G401 (cell line): ENCODE measurements at places on chromosomes 4 and X. TPM values are rescaled to one million over a fixed set of nuclear protein-coding genes. Genes with fewer than 3 reads are reported as not detected.
A peak's percentile ranks its signal among the peaks of the same experiment; 100 is the strongest.

DNA sequence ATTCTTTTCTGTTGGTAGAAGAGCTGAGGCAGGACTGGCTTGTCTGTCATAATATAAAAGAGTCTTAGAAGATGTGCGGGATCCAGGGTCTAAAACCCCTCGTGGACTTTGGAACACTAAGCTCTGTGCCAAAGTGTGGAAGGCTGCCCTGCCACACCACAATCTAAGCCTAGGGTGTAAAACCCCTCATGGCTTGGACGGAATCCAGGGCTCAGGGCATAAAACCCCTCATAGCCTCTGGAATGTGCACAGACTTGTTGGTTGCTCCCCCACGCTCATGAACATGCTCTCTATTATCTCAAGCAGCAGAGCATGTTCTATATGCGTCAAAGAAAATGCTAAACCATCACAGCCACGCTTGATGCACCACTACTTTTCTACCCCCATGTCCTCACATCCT, 483.6 kb downstream of the GABRG1 start:
- no peak for DNase-seq

DNA sequence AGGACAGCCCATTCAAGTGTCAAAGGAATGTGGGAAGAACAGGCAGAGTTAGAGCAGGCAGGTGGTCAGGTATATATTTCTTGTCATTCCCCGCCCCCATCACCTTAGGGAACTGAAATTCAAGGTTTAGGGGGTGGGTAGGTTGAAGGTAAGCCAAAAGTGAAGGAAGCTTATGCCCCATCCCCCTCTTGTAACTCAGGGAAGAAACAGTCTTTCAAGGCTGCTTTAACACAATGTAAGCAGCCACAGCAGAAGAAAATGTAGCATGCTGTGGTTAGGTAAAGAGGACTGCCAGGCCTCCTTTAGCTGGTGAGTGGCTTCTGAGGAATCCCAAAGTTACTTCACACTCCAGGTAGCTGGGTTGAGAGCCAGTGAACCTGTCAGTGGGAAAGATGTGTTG, 122.3 kb downstream of the RS1 start:
- no peak for DNase-seq

GRCh38 chrX:926991-927390, 285.5 kb downstream of the CRLF2 start:
- DNase-seq, result no peak

DNA sequence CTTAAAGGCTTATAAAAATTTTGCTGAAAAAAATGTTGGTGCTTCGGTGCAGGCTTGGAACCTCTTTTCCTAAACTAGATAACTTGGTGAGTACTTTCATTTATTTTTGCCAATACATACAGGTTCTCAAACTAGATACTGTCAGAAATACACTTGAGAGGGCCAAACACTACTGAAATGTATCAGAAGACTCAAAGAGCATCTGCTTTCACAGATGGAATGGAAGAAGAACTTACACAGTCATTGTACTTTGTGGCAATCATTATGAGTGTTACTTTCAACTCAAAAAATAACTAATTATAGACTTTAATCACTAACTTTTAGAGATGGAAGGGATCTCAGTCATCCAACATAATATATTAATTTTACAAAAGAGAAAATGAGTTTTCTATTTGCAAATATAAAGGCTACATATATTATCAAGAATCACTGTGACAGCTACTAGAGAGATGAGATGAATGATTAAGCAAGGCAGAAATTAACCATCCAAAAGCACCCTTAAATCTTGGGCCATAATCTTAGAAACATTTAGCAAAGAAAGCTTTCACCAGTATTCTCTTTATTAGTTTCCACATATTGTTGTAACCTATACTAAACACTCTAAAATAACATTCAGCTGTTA, 1.0 kb downstream of the ENAM start:
- DNase-seq, result no peak

DNA sequence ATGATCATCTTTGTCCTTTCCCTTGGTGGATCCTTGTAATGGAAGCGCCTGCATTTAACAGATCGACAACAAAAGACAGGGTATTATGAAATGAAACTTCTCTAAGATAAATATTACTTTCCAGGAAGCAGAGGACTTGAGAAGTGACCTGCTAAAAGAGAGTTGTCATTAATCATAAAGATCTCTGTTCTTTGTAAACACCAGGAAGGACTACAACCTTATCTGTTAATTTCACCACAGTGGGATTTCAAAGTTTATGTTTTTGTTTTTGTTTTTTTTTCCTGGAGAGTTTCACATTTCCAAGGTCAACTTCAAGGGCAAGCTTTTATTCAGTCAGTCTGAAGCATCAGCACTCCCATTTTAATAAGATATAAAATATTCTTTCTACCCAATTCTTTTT, 170.9 kb downstream of the RCHY1 start:
- DNase-seq, result no peak

Gene IL21
- total RNA-seq, result not detected in 2 replicates

Gene GABRA4
- total RNA-seq, result not detected in 2 replicates

Gene OTUD6A
- not detected in 2 replicates for total RNA-seq

GRCh38 chr4:12123707-12124106, 695.0 kb upstream of the HS3ST1 start:
- no peak for DNase-seq

Gene MAGEC3
- total RNA-seq, result not detected in 2 replicates

GRCh38 chr4:7987148-7987989, 47.7 kb upstream of the AFAP1 start:
- DNase-seq, result peak; percentile 83

DNA sequence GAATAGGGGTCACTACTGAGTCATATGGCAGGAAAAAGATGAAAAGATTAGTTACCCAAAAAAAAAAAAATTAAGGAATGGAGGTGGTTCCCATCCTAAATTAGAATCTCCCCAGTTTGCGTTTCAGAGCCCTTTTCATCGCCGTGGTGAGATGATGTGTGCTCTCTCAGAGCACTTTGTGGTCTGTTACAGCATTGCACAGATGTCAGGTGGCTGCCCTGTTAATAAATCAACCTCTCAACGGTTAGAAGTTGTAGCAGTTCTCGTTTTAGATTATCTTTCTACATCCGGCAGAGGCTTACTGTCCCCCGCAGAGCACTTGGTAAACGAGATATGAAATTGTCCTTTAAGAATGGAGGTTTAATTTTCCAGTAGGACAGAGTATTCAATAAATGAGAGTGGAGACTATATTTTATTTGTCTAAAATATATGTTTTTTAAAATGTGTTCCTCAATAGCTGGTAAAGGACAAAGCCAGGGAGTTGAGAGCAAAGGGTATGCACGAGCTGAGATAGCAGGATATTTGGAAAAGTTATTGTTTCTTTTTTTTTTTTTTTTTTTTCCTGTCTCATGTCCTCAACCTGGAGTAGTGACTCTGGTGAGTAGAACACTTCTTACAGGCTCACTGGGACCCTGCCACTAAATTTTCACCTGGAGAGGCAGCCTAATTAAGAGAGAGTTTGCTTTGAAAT, 26.9 kb downstream of the AFF1 start:
- DNase-seq, result no peak

- no peak for DNase-seq
Observed at GRCh38 chr4:140720387-140721304, 35.5 kb downstream of the TBC1D9 start.

- no peak for DNase-seq
Observed at GRCh38 chrX:12497832-12498591, 293.2 kb upstream of the PRPS2 start.

- no peak for DNase-seq
Observed at GRCh38 chr4:106700321-106700720, 331.7 kb upstream of the GIMD1 start.

GRCh38 chr4:95660719-95661118, 111.9 kb upstream of the UNC5C start:
- no peak for DNase-seq

DNA sequence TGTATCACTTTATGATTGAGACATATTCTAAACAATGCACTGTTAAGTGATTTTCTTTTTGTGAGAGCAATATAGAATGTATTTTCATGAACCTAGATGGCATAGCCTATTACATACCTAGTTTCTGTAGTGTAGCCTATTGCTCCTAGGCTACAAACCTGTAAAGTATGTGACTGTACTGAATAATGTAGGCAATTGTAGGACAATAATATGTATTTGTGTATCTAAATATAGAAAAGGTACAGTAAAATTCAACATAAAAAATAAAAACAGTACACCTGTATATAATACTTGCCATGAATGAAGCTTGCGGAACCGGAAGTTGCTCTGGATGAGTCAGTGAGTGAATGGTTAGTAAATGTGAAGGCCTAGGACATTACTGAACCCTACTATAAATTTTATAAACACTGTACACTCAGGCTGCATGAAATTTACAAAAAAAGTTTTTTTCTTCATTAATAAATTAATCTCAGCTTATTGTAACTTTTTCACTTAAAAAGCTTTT, 106.7 kb downstream of the VSIG4 start:
- DNase-seq, result no peak

Gene GSX2
- total RNA-seq, result 6.8 and 12.8 TPM in 2 replicates

DNA sequence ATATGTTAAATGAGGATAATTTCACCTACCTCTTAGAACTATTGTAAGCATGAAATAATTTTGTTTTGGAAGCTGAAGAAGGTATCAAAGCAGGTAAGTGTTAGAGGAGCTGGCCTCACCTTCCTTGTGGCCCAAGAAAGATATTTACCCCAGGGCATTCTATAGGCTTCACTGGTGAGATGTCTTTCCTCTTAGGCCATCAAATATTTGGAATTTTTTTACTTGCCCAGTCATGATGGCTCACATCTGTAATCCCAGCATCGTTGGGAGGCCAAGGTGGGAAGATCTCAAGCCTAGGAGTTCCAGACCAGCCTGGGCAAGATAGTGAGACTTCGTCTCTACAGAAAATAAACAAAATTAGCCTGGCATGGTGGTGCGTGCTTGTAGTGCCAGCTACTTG, 6.1 kb upstream of the SMS start:
- DNase-seq, result no peak

DNA sequence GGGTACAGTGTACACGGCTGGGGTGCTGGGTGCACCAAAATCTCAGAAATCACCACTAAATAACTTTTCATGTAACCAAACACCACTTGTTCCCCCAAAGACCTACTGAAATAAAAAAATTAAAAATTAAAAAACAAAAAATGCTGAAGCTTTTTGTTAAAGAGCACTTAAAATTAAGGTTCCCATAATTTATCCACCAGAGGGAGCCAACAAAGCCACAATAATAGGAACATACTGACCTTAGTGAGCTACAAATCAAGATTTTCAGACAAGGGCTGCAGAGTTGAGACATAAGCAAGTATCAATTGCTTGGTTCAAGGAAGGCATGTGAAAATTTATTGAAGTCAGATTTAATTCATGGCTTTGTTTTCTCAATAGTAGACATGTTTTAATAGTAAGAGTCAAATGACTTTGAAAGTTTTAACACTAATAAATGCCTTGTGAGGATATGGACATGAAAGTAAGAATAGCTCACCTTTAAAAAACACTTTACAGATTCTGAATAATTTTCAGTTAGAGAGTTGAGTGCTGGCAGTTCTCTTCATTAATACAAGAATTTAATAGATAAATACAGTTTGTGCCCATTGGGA, 43.0 kb upstream of the SCOC start:
- peak; percentile 46 for DNase-seq

Gene GYG2
- 1.3 and 7.8 TPM in 2 replicates for total RNA-seq

DNA sequence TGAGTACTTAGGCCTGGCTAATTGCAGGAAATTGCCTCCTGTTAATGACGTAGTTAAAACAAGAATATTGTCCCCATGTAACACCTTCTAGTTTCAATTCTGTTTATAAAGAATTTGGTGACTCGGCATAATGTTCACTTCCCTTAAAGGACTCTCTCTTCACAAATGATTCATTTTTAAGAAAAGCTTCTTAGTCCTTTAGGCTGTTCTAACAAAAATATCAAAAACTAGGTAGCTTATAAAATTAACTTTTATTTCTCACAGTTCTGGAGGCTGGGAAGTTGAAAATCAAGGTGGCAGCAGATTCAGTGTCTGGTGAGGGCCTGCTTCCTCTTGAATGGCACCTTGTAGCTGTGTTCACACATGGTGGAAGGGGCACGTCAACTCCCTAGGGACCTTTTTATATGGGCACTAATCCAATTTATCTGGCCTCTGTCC, 23.8 kb downstream of the COL25A1 start:
- DNase-seq, result no peak

Gene FMR1NB
- total RNA-seq, result not detected in 2 replicates
